Muscle of leg (tissue), 16 donors: ENCODE measurements at places on chromosomes 4 and X. TPM values are rescaled to one million over a fixed set of nuclear protein-coding genes. Genes with fewer than 3 reads are reported as not detected.

Gene CLIC2
- 3.8 TPM for total RNA-seq

DNA sequence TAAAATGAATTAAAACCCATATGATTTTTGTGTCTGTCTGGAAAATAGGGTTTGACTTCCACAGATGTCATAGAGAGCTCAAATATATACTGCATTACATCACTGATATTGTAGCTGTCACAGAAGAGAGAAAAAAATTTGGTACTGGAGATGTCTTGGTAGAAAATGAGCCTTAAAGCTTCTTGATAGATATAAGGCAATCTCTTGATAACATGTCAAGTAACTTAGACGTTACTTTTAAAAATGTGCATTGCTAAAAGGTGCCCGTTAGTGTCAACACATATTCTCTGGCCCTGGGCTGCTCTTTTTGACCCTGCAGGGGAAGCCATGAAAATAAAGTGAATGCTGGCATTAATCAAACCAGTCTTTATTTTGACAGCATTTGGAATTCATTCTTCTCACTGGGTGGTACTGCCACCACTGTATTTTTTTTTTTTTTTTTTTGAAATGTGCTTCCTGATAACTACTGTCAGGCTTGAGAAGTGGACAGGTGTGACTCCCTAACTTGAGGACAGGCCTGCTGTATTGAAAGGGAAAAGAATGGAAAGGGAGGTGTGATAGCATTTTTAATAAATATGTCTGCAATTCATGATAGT, 53.0 kb upstream of the RAPGEF2 start:
- H3K27me3 ChIP-seq = no peaks in the 10 kb centered on the region
- no peak for DNase-seq
- H3K4me1 ChIP-seq = peaks cover 2% of the 10 kb centered on the region
- no peak overlapping the region for H3K27ac ChIP-seq
- no peak overlapping the region for H3K4me3 ChIP-seq

GRCh38 chr4:102263024-102263787, 82.1 kb downstream of the SLC39A8 start:
- H3K36me3 ChIP-seq = no peaks in the 10 kb centered on the region
- no peaks in the 10 kb centered on the region for H3K27me3 ChIP-seq
- DNase-seq = peak; percentile 71
- no peak overlapping the region for H3K27ac ChIP-seq
- H3K4me1 ChIP-seq = no peaks in the 10 kb centered on the region

DNA sequence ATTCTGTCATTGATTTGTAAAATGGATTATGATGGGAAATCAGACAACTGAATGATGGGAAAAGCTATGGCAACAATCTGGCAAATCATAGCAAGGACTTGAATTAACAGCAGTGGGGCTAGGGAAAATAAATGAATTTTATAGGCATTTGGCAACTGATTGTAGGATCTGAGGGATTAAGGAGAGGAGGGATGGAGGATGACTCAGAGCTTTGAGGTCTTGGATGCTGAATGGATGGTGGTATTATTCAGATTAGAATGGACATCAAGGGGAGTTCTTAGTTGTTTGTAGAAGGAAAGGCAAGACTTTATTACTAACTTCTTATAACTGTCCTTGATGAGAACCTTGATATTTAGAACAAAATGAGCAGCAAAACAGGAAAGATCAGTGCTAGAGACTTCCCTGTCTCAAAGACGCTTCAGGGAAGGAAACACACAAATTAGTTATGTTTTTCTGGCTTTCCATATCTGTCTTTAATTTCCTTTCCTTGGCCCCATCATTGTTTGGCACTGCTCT, 51.4 kb upstream of the HHIP start:
- H3K4me1 ChIP-seq = peaks cover 3% of the 10 kb centered on the region
- H3K4me3 ChIP-seq = no peak overlapping the region
- no peaks in the 10 kb centered on the region for H3K36me3 ChIP-seq
- no peaks in the 10 kb centered on the region for H3K27me3 ChIP-seq
- no peak overlapping the region for H3K27ac ChIP-seq

Gene TIGD2
- total RNA-seq = 6.5 TPM
